ENCODE measurements at places on chromosomes 1 and 21. TPM values are rescaled to one million over a fixed set of nuclear protein-coding genes. Genes with fewer than 3 reads are reported as not detected.
A peak's percentile ranks its signal among the peaks of the same experiment; 100 is the strongest.

GRCh38 chr1:246200225-246200624 lies 306.9 kb downstream of the SMYD3 start:
- H3K4me3 ChIP-seq: no peak overlapping the region
- DNase-seq: no peak
- H3K4me1 ChIP-seq: no peaks in the 10 kb centered on the region
- H3K36me3 ChIP-seq: no peaks in the 10 kb centered on the region
- no peak overlapping the region for H3K27ac ChIP-seq
- H3K27me3 ChIP-seq: no peaks in the 10 kb centered on the region

DNA sequence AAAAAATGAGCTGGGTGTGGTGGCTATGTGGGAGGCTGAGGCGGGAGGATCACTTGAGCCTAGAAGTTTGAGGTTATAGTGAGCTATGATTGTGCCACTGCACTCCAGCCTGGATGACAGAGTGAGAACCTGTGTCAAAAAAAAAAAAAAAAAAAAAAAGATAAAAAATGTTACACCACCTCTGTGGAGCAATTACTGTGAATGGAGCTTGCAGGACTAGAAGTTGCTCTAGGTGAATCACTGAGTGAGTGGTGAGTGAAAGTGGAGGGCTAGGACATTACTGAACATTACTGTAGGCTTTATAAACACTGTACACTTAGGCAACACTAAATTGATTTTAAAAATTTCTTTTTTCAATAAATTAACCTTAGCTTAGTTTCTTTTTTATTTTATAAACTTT lies 21.9 kb downstream of the TLCD4 start:
- H3K27me3 ChIP-seq: no peaks in the 10 kb centered on the region
- no peak overlapping the region for H3K4me3 ChIP-seq
- H3K27ac ChIP-seq: no peak overlapping the region
- DNase-seq: no peak
- no peaks in the 10 kb centered on the region for H3K36me3 ChIP-seq

DNA sequence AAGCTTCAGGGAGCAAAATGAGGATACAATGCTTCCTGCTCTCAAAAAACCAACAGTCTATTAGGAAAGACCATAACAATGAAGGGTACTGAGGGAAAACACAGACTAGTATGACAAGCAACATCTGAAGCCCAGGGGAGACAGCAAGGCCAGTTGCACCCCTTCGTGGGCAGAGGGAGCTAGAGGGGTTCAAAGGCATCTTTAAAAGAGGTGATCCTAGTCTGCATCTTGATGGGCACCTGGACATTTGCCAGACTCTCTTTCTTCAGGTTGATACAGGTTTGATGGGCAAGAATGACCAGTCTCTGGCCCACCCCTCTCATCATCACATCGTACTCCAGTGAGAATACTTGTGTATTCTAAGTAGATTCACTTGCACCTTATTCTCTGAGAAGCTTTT lies 177.7 kb downstream of the VAV3 start:
- H3K27ac ChIP-seq: no peak overlapping the region
- no peak overlapping the region for H3K4me3 ChIP-seq
- no peaks in the 10 kb centered on the region for H3K36me3 ChIP-seq

GRCh38 chr1:185495007-185495406 lies 178.0 kb upstream of the IVNS1ABP start:
- no peaks in the 10 kb centered on the region for H3K36me3 ChIP-seq
- no peak overlapping the region for H3K27ac ChIP-seq
- H3K27me3 ChIP-seq: no peaks in the 10 kb centered on the region

DNA sequence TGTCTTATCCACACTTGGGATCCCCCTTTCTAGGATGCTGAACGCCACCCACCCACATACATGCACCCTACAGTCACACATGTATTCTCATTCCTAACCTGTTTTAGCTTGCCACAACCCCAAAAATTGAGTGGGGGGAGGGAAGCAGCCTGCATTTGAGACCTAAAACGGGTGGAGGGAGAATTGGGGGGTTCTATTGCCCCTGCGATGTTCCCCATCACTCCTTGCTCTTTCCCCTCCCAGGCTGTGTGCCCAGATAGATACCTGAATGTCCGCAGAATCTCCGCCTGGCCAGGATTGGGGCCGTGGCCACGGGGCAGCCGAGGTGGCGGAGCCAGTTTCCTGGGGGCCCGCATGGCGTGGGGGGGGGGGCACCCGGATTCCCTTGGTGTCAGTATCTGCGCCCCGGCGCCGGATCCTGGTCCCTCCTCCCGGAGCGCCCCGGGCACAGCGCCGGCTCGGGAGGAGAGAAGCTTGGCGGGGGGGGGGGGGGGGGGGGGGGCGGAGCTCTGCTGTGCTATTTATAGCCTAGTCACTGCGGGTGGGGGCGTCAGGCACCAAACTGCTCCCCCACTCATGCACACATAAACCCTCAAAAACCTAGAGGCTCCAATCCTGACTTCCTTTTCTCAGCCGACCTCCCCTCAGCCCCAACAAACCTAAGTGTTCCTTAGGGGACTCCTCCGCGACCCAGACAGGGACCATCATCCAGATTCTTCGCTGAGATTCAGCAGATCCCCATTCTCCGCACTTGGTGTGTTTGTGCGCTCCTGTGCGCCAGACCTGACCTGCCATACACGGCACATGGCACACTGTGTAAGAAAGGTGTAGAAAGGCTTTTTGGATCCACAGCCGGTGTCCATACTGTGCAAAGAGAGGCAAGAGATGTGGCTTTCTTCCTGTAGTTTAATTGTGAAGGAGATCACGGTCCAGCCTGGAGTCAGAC lies 1.9 kb downstream of the ANKRD34A start:
- peak; percentile 77 for DNase-seq
- H3K4me1 ChIP-seq: peaks cover 52% of the 10 kb centered on the region
- peak overlapping the region; percentile 73 for H3K4me3 ChIP-seq
- no peaks in the 10 kb centered on the region for H3K27me3 ChIP-seq
- no peaks in the 10 kb centered on the region for H3K36me3 ChIP-seq

- DNase-seq: no peak
- H3K4me1 ChIP-seq: no peaks in the 10 kb centered on the region
- H3K36me3 ChIP-seq: no peaks in the 10 kb centered on the region
- no peak overlapping the region for H3K27ac ChIP-seq
- no peak overlapping the region for H3K4me3 ChIP-seq
Observed at GRCh38 chr1:20426923-20427322, 59.1 kb downstream of the CAMK2N1 start.

- no peak for DNase-seq
- H3K27ac ChIP-seq: no peak overlapping the region
- H3K4me1 ChIP-seq: no peaks in the 10 kb centered on the region
- H3K36me3 ChIP-seq: peaks cover 7% of the 10 kb centered on the region
- H3K4me3 ChIP-seq: no peak overlapping the region
- H3K27me3 ChIP-seq: no peaks in the 10 kb centered on the region
Observed at GRCh38 chr1:24438423-24438901, 22.9 kb downstream of the NIPAL3 start.

GRCh38 chr1:178637841-178638240 lies 87.2 kb upstream of the RALGPS2 start:
- no peak overlapping the region for H3K4me3 ChIP-seq
- H3K27me3 ChIP-seq: no peaks in the 10 kb centered on the region
- no peaks in the 10 kb centered on the region for H3K36me3 ChIP-seq
- H3K4me1 ChIP-seq: no peaks in the 10 kb centered on the region
- no peak for DNase-seq

GRCh38 chr1:31984419-31985347 lies 29.0 kb upstream of the KHDRBS1 start:
- peaks cover 12% of the 10 kb centered on the region for H3K4me1 ChIP-seq
- H3K27ac ChIP-seq: peak overlapping the region; percentile 45
- no peaks in the 10 kb centered on the region for H3K36me3 ChIP-seq

- no peaks in the 10 kb centered on the region for H3K36me3 ChIP-seq
- H3K4me3 ChIP-seq: no peak overlapping the region
- H3K27me3 ChIP-seq: no peaks in the 10 kb centered on the region
- no peak overlapping the region for H3K27ac ChIP-seq
- no peaks in the 10 kb centered on the region for H3K4me1 ChIP-seq
Observed at GRCh38 chr1:178774263-178774662, 49.2 kb downstream of the RALGPS2 start.

- H3K27ac ChIP-seq: no peak overlapping the region
- H3K4me3 ChIP-seq: no peak overlapping the region
- DNase-seq: no peak
- H3K36me3 ChIP-seq: no peaks in the 10 kb centered on the region
- no peaks in the 10 kb centered on the region for H3K27me3 ChIP-seq
Observed at GRCh38 chr21:23016617-23017016, 2018.4 kb downstream of the NCAM2 start.

GRCh38 chr1:100184536-100184935 lies 6.5 kb upstream of the LRRC39 start:
- H3K36me3 ChIP-seq: no peaks in the 10 kb centered on the region
- H3K4me1 ChIP-seq: no peaks in the 10 kb centered on the region
- no peak for DNase-seq
- H3K27ac ChIP-seq: no peak overlapping the region

DNA sequence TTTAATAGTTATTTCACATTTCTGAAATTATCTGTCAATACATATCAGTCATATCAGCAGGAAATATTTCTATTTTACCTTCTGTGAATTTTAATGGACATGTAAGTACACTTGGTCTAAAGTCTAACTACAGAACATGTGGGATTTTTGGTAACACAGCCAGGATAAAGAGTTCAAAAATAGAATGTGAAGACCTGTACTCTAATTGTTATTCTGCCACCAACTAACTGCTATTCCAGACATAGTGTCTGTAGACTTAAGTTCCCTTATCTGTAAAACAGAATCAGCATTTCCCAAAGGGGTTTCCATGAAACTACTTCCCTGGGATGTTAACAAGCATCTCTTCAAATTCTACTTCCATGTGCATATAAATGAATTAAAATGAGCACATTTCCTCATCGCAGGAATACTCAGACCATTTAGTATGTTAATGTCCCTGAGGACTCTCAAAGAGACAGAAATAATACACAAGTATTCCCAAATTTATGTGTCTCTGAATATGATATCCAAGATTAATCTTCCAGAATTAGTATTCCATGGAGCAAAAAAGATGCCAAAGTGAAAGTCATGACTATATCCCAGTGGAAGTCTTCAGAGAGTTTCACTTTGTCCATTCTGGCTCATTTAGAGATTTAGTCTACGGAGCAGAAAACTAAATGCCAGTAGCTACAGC lies 325.6 kb downstream of the NEGR1 start:
- no peak overlapping the region for H3K4me3 ChIP-seq
- H3K36me3 ChIP-seq: no peaks in the 10 kb centered on the region
- no peak for DNase-seq
- no peak overlapping the region for H3K27ac ChIP-seq
- no peaks in the 10 kb centered on the region for H3K27me3 ChIP-seq

DNA sequence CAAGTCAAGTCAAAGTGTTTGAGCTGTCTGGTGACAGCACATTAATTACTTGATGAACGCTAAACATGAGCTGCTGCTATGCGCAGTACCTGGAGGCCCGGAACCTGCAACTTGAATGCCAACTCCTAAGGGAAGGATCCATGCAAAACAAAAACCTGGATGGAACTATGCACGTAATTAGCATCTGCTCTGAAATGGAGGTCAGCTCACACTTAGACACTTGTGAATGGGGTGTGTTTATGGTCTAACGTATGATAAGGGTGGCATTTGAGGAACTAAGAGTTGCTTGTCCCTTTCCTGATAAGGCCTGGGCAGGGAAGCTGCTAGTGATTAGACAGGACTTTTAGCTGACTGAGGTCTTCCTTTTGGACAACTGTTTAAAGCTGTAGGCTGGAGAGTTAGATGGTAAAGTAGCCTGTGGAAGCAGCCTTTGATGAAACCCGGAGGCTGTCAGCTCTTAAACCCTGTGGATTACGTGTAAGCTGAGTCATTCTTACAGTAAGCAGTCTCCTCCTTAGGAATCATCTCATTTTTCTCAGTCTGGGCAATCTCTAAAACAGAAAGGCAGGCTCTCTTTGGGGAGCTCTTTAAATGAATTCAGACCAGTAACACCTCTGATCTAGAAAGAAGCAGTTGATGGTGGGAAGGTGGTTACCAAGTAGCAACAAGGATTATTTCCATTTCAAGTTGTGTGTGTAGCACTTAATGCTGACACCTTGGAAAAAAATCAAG lies 6.8 kb downstream of the TENT5C start:
- H3K27me3 ChIP-seq: no peaks in the 10 kb centered on the region
- no peak overlapping the region for H3K27ac ChIP-seq
- H3K36me3 ChIP-seq: no peaks in the 10 kb centered on the region
- H3K4me3 ChIP-seq: no peak overlapping the region
- no peak for DNase-seq
- peaks cover 18% of the 10 kb centered on the region for H3K4me1 ChIP-seq

Gene OSCP1
- 8.2 TPM for total RNA-seq

Gene TDRD10
- 21.7 TPM for total RNA-seq

Gene ATP1A2
- 5.6 TPM for total RNA-seq

Gene TLR5
- 22.3 TPM for total RNA-seq

Gene PTTG1IP
- 244 TPM for total RNA-seq

Gene CD34
- total RNA-seq: 50.7 TPM

Gene RSBN1
- 23.2 TPM for total RNA-seq

Measured in upper lobe of right lung (tissue), 1 donor.